ENCODE measurements at places on chromosomes 3 and 15. TPM values are rescaled to one million over a fixed set of nuclear protein-coding genes. Genes with fewer than 3 reads are reported as not detected.

The SLC9A9 gene
- total RNA-seq, result 1.6 TPM

The ALDH1L1 gene
- total RNA-seq, result not detected

The CATSPER2 gene
- 9.8 TPM for total RNA-seq

The DNAH12 gene
- total RNA-seq, result 0.11 TPM

The POLQ gene
- total RNA-seq, result 23.8 TPM

The RLBP1 gene
- total RNA-seq, result 0.52 TPM

Data from activated T-helper 2 cell treated with anti-CD3 and anti-CD28 coated beads, Interferon-gamma antibody, Interleukin-2, Interleukin-4, amounts not matched to agents 10 μg/mL and 5 μg/mL and 100 μg/mL, durations not matched to agents 14 hours and 24 hours and 36 hours (primary cell).